Stimulated activated CD4-positive, alpha-beta T cell treated with anti-CD3 and anti-CD28 coated beads, Interleukin-4, amount 100 ng/mL, for 24 hours (primary cell): ENCODE measurements at places on chromosomes 4 and X.

- DNase-seq, result no peak
Measured at GRCh38 chr4:84905646-84906045, 60.8 kb downstream of the WDFY3 start.

- no peak for DNase-seq
Measured at GRCh38 chr4:149264093-149264733, 551.4 kb downstream of the IQCM start.

DNA sequence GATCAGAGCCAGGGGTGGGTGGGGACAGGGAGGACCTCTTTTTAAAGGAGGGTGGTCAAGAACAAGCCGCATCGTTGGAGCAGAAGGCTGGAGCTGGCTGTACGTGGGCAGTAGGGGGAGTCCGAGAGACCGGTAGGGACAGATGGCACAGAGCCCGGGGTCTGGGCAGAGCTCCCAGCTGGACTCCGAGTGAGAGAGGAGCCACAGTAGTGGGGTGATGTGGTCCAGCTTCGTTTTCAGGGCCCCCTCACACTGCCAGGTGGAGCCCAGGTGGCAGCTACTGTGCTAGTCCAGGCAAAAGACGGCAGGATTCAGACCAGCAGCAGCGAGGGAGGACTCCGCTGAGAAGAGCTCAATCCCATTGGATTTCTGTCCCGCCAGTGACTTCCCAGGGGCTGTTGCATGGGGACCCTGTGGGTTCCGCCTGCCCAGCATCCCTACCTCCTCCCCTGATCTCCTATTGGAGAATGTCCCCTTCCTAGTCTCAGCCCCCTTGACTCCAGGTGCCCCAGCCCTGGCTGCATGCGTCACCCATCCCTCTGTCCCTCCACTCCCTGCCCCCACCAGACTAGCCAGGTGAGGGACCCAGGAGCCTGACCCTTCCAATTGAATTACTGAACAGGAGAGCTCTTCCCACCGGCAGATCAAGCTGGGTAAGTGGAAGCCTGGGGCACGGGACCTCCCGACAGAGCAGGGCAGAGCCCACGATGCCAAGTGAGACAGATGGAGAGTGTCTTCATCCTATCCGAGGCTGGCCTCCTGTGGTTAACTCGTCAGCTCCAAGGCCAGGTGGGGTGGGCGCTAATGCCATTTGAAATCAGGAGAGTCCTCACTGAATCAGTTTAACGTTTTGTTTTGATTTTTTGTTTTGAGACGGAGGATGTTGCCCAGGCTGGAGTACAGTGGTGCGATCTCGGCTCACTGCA is 2.9 kb downstream of the ARHGAP4 start:
- DNase-seq, result no peak

- no peak for DNase-seq
Measured at GRCh38 chr4:30755346-30755745, 35.2 kb downstream of the PCDH7 start.

DNA sequence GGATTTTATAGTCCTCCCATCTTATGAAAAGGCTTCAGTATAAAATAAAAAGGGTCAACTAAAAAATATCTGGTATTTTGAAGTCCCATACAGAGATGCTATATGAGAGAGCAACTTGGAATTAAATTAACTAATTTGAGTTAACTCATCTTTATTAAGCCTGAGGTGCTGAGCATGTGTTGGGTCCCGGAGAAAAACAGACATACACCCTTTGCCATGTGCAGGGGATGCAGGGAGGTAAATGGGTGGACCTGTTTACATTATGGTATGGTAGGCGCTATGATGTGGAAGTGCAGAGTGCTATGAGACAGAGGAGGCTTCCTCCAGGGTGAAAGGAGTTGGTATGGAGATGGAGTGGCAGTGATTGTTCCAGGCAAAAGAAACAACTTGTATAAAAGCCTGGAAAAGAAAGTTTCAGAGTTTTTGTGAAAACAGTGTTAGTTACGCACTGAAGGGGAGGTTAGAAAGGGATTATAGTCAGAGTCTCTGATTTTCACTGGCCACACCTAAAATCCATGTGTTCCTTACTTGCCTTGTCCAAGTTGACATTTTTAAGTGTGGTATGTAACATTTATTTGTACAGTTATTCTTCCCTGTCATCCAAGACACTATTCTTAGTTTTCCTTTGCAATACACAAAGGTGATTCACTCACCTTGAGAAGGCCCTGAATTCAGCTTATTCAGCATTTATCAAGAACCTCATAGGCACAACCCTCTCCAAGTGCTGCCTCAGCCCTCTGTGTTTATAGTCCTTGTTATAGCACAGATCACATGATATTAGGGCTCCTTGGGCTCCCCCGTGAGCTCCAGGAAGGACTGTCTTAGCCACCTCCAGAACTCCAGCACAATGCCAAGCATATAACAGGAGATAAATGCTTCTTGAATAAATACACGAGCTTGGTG is 152.0 kb downstream of the RASL11B start:
- DNase-seq, result no peak

- DNase-seq, result no peak
Measured at GRCh38 chrX:17828171-17828570, 32.9 kb downstream of the RAI2 start.

DNA sequence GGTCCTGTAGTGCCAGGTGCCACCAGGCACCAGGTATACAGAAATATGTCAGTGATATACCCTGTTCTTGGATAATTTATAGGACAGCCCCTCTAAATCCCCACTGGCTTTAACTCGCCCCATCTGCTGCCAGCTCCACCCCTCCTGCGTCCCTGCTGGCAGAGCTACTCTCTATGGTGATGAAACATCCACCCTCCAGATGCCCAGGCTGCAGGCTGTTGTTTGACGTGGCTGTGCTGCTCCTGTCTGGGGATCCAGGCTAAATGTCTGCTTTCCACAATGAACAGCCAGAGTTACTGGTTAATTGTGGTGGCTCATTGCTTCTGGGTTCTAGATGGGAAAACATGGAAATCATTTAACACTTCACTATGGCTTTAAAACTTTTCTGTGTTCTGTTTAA is 12.9 kb downstream of the NHSL2 start:
- DNase-seq, result no peak

DNA sequence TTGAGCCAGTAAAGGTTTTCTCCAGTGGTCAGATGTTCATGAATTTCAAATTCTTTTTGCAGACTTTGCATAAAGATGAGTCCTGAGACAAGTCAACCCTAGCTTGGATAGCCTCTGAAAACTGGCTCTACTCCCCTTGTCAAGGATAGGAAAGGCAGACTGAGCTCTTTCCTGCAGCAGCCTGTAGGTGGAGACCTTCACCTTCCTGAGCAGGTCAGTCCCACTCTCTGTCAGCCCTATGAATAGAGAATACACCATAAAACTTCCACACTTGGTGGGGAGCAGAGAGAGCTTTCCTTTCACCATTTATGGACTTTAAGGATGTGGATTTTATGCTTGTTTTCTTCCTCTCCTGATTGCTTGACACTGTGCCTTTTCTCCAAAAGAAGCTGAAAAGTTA is 41.9 kb downstream of the PCDH19 start:
- DNase-seq, result no peak

DNA sequence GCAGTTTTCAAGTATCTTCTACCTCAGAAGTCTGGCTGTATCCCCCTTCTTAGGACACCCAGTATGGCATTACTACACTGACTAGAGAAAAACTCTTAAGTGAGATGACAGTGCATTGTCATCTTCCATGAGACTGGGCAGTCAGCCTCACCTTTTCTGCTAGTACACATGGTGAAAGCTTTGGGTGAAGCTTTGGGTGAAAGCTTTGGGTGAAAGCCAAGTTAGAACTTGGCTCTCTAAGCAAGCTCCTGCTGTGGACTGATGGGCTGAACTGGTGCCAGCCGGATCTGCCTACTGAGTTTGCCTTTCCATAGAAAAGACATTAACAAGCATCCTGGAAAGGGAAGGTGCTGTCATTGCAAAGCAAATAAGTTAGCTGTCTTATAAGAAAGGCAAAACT is 8.8 kb downstream of the EPHA5 start:
- no peak for DNase-seq

GRCh38 chrX:11407331-11408108 is 114.3 kb downstream of the AMELX start:
- DNase-seq, result no peak

GRCh38 chrX:131617182-131617581 is 73.3 kb downstream of the OR13H1 start:
- no peak for DNase-seq

- DNase-seq, result no peak
Measured at GRCh38 chr4:105182211-105182610, 35.5 kb downstream of the TET2 start.

DNA sequence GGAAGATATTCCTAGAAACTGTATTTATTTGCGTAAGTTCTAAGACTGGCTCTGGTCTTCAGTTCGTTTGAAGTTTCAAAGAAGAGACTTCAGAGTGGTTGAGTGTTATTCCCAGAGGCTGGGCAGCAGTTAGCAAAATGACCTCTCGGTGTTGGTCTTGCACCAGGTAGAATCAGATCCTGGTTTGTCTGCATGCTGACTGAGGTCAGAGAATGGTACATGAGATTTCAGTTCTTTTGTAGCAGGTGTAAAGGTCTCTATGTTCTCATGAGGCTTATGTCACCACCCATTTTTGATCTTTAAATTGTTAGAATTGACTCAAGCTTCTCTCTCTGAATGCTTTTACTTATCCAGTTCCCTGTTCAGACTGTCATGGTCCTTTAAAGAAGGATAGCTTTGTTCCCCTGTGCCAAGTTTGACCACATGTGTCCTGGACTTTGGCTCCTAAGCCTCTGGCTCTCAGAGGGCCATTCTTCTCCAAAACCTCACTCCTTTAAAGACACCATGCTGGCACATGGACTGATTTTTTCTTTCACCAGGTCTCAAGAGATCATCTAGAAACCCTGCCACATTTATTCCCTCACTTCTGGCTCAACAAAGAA is 355.8 kb upstream of the BOD1L1 start:
- no peak for DNase-seq

- no peak for DNase-seq
Measured at GRCh38 chrX:46258356-46258755, 286.9 kb downstream of the ZNF674 start.

- no peak for DNase-seq
Measured at GRCh38 chr4:173243321-173243720, 74.7 kb downstream of the GALNT7 start.

DNA sequence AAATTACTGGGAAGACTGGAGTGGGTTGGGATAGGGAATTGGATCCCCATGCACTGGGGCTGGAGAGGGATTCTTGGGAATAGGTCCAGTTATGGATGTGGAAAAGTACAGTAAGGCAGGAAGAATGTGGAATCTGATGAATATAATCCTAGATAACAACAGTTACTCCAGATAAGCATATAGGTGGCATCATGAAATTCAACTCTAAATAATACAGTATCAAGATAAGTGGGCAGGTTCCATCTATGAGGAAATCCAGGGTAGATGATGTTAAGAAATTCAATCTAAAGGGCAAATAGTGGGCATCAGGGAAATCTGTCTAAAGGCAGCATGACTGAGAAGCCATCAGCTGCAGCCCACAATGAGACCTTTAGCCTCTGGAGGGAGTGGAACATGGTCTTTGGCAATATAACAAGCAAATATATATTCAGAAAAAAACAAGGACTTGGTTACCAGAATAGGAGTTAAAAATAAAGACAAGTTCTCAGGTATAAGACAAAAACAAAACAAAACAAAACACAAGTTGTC is 1.2 kb downstream of the DTHD1 start:
- no peak for DNase-seq

- DNase-seq, result no peak
Measured at GRCh38 chrX:130347321-130347720, 7.6 kb downstream of the SLC25A14 start.

DNA sequence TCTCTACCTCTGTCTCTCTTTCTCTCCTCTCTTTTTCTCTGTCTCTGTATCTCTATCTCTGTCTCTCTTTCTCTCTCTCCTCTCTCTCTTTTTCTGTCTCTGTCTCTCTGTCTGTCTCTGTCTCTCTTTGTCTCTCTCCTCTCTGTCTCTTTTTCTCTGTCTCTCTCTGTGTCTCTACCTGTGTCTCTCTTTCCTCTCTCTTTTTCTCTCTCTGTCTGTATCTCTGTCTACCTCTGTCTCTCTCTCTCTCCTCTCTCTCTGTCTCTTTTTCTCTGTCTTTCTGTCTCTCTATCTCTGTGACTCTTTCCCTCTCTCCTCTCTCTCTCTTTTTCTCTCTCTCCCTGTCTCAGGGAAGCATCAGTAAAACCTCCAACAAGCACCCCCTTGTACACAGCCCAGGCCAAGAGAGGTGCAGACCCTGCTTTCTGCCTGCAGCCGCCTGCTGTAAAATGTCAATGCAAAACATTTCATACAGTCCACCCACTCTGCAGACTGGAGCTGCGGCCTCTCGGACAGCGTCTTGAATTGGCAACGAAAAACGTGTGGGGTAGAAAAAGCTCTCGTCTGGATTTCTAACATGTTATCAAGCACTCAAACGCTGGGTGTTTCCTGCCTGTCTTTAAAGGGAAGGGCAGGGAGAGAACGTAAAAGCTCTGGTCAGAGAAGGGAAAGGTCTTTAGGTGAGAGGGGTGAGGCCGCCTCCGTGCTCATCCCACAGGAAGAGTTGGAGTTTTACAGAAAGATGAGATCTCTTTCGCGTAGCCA is 3.7 kb upstream of the SHOX start:
- DNase-seq, result no peak

GRCh38 chr4:25536564-25537320 is 118.9 kb upstream of the SLC34A2 start:
- DNase-seq, result no peak

DNA sequence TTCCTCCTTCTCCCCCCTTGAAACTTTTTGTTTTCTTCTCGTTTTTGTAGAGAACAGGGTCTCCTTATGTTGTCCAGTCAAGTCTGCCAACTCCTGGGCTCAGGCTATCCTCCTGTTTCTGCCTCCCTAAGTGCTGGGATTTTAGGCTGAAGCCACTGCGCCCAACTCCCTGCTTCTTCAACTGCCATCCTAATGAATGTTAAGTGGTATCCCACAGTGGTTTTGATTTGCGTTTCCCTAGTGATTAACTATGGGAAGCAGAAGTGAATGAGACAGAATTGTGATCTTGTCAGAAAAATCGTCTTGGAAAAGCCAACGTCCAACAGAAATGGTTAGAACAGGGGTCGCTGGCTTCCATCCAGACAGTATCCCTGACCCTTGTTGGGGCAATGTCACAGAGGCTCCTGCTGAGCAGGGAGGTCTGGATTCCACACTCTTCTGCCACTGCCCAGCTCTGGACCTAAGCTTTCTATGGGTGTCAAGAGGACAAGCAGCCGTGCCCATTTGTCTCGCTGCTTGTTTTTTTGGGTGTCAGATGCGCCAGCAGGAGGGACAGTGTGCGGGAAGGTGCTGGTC is 869 bp upstream of the ADD1 start:
- no peak for DNase-seq

- no peak for DNase-seq
Measured at GRCh38 chr4:1756893-1757779, 35.8 kb downstream of the TACC3 start.

- DNase-seq, result peak; percentile 28
Measured at GRCh38 chrX:56729152-56729850, at the start of gene NBDY. Gene NBDY, plus strand, starts transcription at chrX:56729243. Its CDS starts 111 bp downstream, at chrX:56729354.

GRCh38 chrX:71252221-71252620 is 1.7 kb downstream of the ZMYM3 start:
- no peak for DNase-seq

DNA sequence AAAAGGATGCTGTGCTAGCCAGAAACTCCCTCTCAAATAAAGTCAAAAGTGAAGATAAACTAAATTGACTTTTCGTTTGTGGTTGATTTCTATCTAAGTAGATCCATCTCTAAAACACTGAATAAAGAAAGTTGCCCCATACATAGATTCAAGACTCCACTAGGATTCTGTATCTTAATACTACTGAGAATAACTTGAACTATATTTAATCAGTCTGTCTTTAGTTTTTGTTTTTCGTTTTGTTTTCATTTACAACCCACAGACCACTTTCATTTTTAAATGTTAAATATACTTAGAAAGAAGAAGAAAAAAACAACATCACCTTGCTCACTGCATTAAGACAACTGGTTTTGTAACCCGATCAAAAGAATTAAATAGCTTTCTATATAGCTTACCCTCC is 655.0 kb downstream of the RPA4 start:
- no peak for DNase-seq

GRCh38 chrX:122788216-122788615 is 395.9 kb upstream of the GRIA3 start:
- DNase-seq, result no peak
